Activated T-helper 17 cell treated with anti-CD3 and anti-CD28 coated beads, Interleukin-2, amount 50 U/mL, for 72 hours (primary cell): ENCODE measurements at places on chromosomes 13 and 19. TPM values are rescaled to one million over a fixed set of nuclear protein-coding genes. Genes with fewer than 3 reads are reported as not detected.

CGB8 gene
- not detected for total RNA-seq

SULT2B1 gene
- not detected for total RNA-seq

- ATAC-seq: no peak
Measured at GRCh38 chr13:77056382-77056781, 29.4 kb upstream of the FBXL3 start.

GRCh38 chr13:31352467-31352866 is 152.7 kb downstream of the B3GLCT start:
- no peak for ATAC-seq

GRCh38 chr19:7355871-7356270 is 7.1 kb downstream of the ARHGEF18 start:
- no peak for ATAC-seq

GRCh38 chr19:47716270-47716937 is 3.2 kb downstream of the EHD2 start:
- no peak for ATAC-seq
